Stimulated activated CD4-positive, alpha-beta T cell treated with anti-CD3 and anti-CD28 coated beads, TNF-alpha, amount 100 ng/mL, for 4 hours (primary cell): ENCODE measurements at places on chromosomes 11 and 22.

DNA sequence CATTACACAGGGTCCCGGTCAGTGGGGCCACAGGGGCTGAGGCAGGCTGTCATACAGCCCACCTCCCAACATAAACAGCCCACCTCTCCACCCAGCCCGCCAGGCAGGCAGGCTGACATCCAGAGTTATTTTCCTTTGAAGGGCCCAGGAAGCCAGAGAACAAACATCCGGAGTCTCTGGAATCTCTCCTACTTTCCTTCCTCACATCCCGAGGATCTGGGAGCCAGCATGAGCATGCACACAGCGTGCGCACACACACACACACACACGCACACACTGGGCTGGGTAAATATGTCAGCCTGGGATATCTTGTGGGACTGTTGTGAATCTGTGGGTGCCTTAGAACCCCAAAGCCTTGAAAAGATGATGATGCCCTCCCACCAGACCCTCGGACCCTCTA is 55.4 kb downstream of the PDE2A start:
- no peak for DNase-seq

GRCh38 chr11:131109257-131109656 is 193.0 kb upstream of the SNX19 start:
- DNase-seq, result no peak

GRCh38 chr22:42719133-42719532 is 1.5 kb downstream of the A4GALT start:
- DNase-seq, result no peak

- DNase-seq, result no peak
Measured at GRCh38 chr11:112540261-112540660, 279.6 kb upstream of the PLET1 start.

- DNase-seq, result no peak
Measured at GRCh38 chr11:2209900-2210321, 38.3 kb upstream of the TH start.
